ENCODE measurements at places on chromosomes 4 and X.

DNA sequence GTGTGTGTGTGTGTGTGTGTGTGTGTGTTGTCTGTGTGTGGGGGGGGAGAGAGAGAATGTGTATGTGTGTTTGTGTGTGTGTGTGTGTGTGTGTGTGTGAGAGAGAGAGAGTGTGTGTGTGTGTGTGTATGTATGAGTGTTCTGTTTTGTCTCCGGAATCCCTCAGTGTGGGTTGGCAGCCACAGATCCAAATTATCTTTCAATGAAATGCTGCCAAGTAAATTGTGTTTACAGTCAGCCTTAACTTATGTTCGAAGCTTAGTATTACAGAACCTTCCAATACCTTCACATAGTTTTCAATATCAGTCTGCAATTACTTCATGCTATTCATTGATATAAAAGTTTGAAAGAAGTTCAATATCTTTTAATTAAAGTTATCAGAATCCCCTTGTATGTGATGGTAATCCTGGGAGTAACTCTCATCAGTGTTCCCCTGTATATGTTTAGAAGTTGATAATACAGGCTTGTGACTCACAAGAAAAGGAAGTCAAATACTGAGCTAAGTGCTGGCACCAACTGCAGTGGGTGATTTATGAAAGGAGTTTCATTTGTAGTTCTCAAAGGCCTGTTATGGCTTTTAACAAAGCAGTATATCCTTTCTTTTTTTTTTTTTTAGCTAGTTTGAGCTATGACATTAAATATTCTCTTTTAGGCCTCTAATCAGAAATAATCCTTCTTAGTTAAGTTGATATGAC is 51.6 kb upstream of the HTR2C start:
- no peak for DNase-seq

- no peak for DNase-seq
These were observed 52.5 kb upstream of the GRPEL1 start for GRCh38 chr4:7120341-7120740.

GRCh38 chr4:172095161-172095560 is 282.0 kb downstream of the GALNTL6 start:
- DNase-seq = peak; percentile 60

GRCh38 chrX:104113222-104113965 is 1.1 kb downstream of the ZCCHC18 start:
- DNase-seq = peak; percentile 61

DNA sequence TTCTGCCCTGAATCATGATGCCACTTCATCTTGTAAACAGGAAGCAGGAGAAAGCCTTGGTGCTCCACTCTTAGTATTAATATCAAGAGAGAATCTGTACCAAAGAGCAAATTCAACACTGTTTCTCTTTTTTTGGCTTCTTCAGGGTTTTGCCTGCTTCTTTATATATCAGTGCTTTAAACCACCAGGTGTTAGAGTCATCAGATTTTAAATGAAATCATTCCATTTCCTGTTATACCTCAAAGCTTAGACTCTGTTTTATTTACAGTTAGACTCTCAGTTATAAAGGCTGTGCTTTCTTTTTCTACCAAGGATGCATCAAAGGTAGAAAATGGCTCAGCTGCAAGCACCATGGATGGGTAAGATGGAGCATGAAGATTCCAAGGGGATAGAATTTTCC is 350.9 kb downstream of the CAMK2D start:
- DNase-seq = no peak

GRCh38 chrX:123773258-123773988 is 40.6 kb upstream of the THOC2 start:
- no peak for DNase-seq

- DNase-seq = no peak
These were observed 62.1 kb upstream of the XIAP start for GRCh38 chrX:123797543-123798447.

Data from NCI-H345 (cell line).